Stimulated activated CD8-positive, alpha-beta memory T cell treated with anti-CD3 and anti-CD28 coated beads, Interleukin-15, amount 100 ng/mL, for 1 hour (primary cell): ENCODE measurements at places on chromosomes 1 and 21.

DNA sequence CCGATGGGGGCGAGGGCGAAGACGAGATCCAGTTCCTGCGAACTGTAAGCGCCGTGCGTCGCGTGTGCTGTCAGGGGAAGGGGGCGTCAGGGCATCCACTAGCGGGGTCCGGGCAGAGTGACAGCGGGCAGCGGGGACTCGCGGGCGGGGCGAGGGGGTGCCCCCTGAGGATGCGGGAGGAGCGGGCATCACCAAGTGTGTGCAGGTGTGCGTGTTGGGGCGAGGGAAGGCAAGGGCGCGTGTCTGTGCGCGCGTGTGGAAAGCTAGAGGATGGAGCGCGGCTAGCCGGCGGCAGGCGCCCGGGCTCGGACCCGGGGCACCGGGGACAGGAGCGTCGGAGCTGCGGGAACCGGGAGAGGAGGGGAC, 525 bp downstream of the RYR2 start:
- no peak for DNase-seq

GRCh38 chr1:27816921-27817630, 13.5 kb upstream of the PPP1R8 start:
- DNase-seq: no peak

- no peak for DNase-seq
These were observed 34.2 kb upstream of the JUN start for GRCh38 chr1:58818075-58818474.

GRCh38 chr1:184429335-184429734, 42.5 kb downstream of the C1orf21 start:
- no peak for DNase-seq

DNA sequence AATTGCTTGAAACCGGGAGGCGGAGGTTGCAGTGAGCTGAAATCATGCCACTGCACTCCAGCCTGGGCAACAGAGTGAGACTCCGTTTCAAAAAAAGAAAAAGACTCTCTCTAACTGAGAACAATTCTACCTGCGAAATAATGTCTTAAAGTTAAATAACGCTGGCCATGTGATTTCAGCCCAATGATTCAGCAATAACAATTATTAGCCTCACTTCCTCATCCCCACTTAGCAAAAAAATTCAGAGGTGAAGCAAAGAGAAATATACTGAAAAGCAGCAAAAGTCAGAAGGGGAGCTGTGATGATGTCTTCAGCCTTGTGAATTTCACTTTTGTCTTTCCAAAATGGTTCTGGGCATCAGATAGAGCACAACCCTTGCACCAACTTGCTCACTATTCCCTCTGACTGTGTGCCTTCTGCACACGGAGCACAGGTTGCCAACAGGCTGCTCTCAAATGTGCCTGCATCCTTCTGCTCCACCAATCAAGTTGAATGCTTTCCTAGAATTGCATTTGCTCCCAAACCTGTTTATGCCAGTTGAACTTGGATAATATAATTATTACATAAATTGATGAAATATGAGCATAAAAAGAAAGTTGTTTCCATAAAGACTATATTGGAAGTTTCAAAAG, 79.8 kb upstream of the IPO9 start:
- no peak for DNase-seq

GRCh38 chr1:56578138-56578962, 1.0 kb downstream of the PLPP3 start:
- no peak for DNase-seq

GRCh38 chr1:61202854-61203598, 120.7 kb downstream of the NFIA start:
- DNase-seq: no peak

- no peak for DNase-seq
These were observed 62.8 kb downstream of the MAGI3 start for GRCh38 chr1:113452921-113453770.

DNA sequence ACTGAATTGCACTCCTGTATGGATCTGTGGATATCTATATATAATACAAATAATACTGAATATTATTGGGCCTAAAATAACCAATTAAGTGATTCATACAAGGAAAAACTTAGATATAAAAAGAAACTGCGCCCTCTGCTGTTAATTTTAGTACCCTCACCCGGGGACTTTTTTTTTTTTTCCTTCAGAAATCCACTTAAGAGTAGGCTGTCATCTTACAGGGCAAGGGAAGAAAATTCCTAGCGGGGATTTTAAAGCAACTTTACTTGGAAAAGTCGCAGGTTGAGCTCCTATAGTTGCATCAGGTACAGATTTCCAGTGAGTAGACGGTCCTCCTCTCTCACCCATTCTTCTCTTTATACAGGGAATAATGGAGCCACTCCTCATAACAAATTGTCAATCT, 1.3 kb downstream of the NTNG1 start:
- no peak for DNase-seq

DNA sequence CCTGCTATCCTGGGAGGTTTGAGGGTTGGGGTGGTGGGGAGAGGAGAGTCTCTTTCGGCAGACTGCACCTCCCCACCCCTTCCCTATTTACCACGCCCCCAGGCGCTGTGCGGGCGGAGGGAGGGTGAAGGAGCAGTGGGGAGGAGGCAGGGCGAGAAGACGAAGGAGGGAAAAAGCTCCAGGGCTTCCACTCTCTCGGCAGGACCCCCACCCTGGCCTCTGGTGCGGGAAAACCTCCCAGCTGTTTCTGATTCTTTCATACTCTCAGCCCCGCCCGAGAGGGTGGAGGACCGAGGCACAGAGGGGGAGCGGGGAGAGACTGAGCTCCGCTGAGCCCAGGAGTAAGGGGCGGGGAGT, 866 bp upstream of the WNT2B start:
- no peak for DNase-seq

GRCh38 chr1:65233782-65234181, 75.6 kb upstream of the DNAJC6 start:
- DNase-seq: no peak

GRCh38 chr1:152392909-152393308, 21.2 kb downstream of the CRNN start:
- no peak for DNase-seq

DNA sequence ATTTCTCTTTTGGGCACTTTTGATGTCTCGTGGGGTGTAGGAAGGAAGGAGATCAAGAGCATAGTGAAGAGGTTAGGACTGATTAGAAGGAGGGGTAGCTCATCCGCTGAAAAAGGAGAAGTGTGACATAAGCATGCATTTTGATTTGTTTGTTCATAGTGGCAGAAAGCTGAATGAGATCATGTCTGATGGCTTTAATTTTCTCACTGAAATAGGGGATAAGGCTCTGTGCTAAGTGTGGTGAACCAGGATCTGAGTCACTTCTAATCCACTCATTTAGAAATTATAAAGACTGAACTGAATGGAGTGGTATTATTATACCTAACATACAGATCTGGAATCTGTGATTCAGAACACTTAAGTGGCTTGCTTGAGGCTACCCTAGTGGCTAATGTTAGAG, 344.5 kb downstream of the PDE4B start:
- no peak for DNase-seq

DNA sequence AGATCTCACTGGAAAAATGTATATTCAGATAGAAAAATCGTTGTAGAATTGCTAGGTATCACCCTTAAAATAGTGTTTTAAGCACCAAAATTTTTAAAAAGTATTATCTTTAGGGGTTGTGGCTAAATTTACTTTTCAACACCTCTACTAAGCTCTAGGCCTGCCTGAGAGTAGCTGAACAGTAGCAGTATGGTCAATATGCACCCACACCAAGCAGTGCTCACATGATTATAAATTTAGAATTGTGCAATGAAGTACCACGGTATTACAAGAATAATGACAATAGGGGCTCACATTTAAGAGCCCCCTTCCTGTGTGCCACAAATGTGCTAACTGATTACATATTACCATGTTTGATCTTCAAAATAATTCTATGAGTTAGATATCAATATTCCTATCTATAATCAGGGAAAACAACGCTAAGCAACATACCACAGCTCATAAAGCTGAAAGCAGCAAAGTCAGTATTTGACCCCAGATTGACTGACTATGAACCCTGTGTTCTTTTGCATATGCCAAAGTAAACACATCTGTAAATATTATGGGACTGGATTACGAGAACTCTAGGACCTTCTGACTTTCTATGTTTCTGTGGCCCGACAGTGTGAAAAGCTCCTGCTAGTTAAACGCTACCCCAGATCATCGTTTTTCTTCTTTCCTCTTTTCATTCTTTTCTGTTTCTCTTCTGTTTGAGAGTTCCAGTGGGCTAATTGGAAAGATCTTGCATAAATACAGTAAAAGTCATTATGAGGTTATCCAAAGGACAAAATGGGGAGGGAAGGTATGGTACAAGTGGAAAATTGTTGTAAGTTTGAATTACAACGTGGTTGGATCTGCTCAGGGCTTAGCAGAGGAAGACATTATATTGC, 201.1 kb upstream of the C1orf87 start:
- DNase-seq: no peak

- DNase-seq: no peak
These were observed 15.6 kb downstream of the SLC66A1 start for GRCh38 chr1:19327736-19328135.

DNA sequence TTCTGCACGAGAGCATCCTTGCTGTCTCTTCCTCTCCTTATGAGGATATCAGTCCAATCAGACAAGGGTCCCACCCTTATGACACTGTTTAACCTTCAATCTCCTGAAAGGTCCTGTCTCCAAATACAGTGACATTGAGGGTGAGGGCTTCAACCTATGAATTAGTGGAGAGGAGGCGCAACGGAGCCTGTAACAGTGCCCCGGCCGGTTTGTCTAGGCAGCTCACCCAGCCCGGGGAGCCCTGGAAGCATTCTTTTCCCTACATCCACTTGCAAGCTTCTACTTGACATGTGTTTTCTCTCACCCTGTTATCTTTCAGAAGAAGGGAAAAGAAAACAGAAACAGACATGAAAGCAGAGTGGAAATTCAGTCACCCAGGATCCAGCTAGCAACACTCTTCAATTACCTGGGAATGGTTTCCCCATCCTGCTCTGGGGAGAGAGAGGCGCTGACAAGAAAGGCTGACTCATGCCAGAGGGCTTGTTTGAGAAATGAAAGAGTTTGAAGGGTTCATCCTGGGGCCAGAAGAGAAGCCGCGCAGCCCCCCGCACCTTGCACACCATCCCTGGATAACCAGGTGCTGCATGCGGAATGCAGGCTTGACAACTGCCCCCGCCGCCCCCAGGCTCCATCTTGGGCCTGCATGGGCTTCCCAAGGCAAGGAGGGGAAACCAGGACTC, 394.9 kb downstream of the NPHP4 start:
- DNase-seq: no peak

GRCh38 chr1:30758785-30759380, 1.3 kb upstream of the LAPTM5 start:
- DNase-seq: no peak

DNA sequence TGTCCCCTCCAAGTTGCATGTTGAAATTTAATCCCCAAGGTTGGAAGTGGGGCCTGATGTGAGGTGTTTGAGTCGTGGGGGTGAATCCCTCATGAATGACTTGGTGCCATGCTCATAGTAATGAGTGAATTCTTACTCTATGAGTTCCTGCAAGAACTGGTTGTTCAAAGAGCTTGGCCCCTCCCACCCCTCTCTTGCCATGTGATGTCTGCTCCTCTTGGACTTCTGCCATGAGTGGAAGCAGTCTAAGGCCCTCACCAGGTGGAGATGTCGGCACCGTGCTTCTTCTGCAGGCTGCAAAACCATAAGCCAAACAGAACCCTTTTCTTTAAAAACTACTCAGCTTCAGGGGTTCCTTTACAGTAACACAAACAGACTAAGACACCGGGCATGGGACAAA, 14.3 kb downstream of the G0S2 start:
- no peak for DNase-seq

- DNase-seq: no peak
These were observed 28.3 kb downstream of the NCMAP start for GRCh38 chr1:24584171-24584647.

DNA sequence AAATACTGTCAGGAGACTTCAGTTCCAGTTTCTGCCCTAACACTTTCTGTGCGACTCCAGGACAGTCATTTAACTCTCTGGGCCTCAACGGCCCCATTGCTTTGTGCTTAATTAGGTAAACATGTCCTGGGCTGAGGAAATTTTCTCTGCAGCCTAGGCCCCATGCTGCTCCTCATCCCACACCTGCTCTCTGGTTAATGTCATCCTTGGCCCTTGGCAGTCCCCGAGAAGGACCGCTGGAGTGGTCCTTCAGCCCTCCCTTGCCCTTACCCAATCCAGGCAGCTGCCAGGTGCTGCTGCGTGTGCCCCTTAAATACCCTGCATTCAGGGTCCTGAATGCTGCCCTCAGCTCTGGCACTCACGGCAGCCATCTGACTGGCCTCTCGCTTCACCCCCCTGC, 18.7 kb downstream of the UBL4B start:
- DNase-seq: no peak

DNA sequence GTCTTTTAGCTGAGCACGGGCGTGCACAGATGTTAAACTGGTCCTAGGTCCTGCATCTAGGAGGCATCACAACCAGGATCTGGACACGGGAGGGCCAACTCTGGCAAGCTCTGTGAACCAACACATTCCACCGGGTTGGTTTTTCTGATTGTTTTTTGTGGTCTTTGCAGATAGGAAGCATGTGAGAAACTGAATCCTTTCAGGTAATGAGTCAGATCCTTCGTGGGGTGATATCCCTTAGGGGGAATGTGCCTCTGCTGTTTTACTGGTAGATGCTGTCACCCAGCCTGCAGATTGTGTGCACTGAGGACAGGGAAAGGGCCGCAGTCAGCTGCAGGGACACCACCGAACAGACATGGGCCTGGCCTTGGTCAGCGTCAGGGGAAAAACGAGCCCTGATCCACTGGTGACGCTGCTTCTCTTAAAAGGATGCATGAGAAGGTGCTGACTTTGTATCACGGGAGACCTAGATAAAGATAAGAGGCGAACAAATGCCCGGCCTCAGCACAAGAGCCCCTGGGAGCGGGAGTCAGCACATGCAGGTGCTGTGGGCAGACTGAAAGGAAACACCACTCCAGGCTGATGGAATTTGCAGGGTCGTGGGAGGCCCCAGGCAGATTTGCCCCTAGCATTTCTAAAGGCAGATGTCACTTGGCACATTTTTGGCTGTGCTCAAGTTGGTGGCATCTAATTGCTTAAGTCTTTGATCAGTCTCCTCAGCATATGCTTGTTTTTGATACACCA, 51.1 kb downstream of the DOP1B start:
- no peak for DNase-seq

- no peak for DNase-seq
These were observed 42.0 kb downstream of the S1PR1 start for GRCh38 chr1:101278845-101279244.

- DNase-seq: no peak
These were observed 25.2 kb downstream of the EXOC8 start for GRCh38 chr1:231312432-231312788.

- DNase-seq: peak; percentile 4
These were observed 124.7 kb upstream of the KIAA0040 start for GRCh38 chr1:175317309-175317708.

GRCh38 chr1:17569200-17570139, 30.0 kb downstream of the ARHGEF10L start:
- no peak for DNase-seq

GRCh38 chr21:15695241-15695640, 34.5 kb upstream of the USP25 start:
- DNase-seq: no peak

- DNase-seq: no peak
These were observed 50.6 kb downstream of the L1TD1 start for GRCh38 chr1:62245201-62245600.

GRCh38 chr1:32201011-32201855, 838 bp downstream of the CCDC28B start:
- peak; percentile 59 for DNase-seq
